NCI-H1417 treated with DMSO at 0.1 percent for 48 hours (cell line): ENCODE measurements at places on chromosomes 1 and 21.

GRCh38 chr1:233566886-233567285 is 47.0 kb upstream of the KCNK1 start:
- no peak for DNase-seq

GRCh38 chr1:11337580-11338073 is 64.6 kb downstream of the UBIAD1 start:
- DNase-seq = peak; percentile 34

DNA sequence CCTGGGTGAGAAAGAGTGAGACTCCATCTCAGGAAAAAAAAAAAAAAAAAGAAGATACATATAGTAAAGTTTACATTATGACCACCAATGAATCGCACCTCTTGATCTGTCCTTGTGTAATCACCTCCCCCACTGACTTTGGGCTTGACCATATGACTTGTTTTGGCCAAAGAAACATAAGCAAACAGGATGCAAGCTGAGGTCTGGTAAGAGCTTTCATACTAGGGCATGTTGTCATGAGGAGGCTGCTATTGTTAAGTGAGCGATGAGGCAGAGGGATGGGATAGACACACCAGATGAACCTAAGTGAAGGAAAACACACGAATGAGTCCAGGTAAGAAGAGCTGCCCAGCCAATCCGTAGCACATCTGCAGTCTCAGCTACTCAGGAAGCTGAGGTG is 10.7 kb downstream of the ENAH start:
- DNase-seq = no peak

- no peak for DNase-seq
Observed at GRCh38 chr1:167467126-167467710, 51.1 kb downstream of the CD247 start.

- DNase-seq = no peak
Observed at GRCh38 chr1:229640455-229640854, 14.4 kb downstream of the URB2 start.

GRCh38 chr1:112044745-112045144 is 55.3 kb upstream of the KCND3 start:
- no peak for DNase-seq

DNA sequence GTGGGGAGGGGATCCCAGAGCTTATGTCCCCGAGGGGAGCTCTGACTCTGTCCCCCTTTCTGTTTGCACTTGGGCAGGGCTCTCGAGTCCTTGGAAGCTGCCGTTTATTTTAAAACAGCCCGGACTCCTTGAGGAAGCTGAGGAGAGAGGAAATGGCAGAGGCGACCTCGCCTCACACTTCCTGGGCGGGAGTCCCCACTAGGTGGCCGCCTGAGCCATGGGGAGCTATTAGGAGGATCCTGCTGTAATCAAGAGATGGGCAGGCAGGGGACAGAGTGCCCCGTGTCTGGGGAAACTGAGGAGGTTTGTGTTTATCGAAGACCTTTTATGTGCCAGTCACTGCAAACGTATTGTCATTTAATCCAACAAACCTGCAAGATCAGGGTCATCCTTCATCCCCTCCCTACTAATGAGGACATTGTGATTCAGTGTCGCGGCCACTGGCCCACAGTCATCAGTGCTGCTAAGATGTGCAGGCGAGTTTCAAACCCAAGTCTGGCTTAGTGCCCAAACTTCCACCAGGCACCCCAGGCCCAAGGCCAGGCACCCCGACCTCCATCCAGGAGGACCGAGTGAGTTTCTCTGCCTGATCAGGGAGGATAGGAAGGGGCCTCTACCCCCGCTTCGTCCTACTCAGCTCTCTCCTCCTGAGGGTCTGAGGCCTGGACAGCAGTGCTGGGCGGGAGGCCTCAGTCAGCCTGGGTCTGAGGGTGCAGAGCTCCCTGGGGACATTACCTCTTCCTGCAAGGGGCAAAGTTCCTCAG is 316.9 kb upstream of the VAMP3 start:
- DNase-seq = no peak
